ENCODE measurements at places on chromosomes 2 and 18.

- no peak for DNase-seq
Measured at GRCh38 chr2:141058556-141058955, 1072.3 kb downstream of the LRP1B start.

DNA sequence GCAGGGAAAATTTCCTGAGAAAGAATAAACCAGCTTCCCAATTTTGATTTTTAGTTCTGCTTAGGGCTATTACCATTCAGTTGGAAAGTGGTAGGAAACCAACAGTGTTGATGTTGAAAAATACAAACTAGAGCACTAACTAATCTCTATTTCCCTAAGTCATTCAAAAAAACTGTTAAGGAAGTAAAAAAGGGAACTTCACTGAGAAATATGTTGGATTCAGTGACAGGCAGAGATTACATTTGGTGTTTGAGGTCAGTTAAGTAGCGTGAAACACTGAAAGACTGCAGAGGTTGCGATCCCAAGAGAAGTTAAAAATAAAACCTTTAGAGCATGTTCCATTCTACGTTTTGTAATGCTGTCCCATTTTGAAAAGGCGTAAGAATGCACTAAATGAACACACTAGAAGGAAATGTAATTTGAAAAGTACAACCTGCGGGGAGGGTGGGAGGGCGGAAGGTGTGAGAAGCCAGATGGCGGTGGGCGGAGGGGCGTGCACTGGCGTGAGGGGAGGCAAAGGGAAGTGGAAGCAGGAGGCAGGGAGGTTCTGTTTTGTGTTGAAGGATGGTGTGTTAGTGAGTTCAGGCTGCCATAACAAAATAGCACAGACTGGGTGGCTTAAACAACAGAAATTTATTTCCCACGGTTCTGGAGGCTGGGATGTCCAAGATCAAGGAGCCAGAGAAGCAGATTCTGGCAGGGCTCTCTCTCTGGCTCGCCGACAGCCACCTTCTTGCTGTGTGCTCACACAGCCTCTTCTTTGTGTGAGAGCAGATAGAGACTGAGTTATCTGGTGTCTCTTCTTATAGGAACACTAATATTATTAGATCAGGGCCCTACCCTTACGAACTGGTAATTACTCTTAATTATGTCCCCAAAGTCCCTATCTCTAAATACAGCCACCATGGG is 94.3 kb upstream of the KCTD1 start:
- DNase-seq: no peak

DNA sequence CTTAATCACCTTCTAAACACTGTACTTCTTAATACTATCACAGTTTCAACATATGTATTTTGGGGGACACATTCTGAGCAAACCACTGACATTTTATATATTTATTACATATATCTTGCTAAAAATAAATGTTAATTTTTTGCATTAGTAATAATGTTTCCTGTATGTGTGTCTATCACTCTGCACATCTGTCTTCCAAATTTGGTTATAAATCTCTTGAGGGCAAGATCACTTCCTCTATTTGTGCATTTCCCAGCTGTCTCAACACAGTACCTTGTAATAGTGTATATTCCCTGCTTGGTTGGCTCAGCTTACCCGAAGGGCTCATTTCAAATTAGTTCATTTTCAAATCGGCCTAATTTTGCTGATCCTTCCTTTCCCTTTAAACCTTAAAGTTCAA is 617.1 kb upstream of the GYPC start:
- no peak for DNase-seq

DNA sequence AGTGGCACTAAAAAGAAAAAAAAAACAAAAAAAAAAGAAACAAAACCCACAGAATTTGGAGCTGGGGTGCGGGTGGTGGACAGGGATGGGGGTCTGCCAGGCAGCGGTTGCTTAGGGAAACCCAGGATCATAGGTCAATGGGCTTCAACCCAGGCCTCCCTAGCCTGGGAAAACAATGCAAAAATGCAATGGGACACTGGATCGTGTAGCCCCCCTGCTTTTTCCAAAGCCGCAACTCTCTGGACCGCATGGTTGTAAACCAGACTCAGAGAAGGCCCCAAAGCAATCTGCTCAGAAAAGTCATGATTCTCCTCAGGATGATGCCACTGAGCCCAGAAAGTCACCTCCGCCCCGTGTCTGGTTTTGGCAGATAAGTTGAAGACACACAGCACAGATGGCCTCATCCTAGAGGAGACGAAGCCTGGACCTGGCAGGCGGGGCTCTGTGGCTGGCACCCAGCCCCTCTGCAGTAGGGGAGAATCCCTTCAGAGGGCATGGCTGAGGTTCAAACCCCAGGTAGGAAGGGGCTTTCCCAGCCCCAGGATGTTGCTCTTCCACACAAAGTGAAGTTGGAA is 5.1 kb downstream of the DLX2 start:
- no peak for DNase-seq

DNA sequence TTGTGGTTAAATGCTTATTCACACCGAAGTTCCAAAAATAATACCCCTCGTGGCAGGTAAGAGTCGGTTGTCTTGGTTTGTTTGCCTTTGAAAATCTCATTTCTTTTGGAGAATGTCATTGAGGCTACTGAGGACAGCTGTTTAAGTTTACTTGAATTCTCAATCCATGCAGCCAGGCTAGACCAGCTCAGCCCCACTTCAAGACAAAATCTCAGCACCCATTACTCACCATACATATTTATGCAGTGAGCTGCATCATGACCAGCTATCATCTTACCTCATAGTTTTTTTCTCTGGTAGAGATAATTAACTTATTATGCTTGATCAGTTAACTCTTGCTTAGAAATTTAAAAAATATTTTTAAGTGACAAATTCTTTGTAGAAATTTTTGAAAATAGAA is 115.9 kb downstream of the HAUS1 start:
- no peak for DNase-seq

- DNase-seq: no peak
Measured at GRCh38 chr2:136288249-136288648, 170.3 kb upstream of the CXCR4 start.

Measured in stimulated activated CD8-positive, alpha-beta memory T cell treated with anti-CD3 and anti-CD28 coated beads, Interleukin-7, amount 100 ng/mL, for 1 hour (primary cell).